HT1080 (cell line): ENCODE measurements at places on chromosomes 1 and 21.

- peak; percentile 45 for DNase-seq
These were observed 17.2 kb upstream of the ZBTB8B start for GRCh38 chr1:32447469-32448185.

- DNase-seq = no peak
These were observed 73.5 kb downstream of the CD46 start for GRCh38 chr1:207825409-207825695.

DNA sequence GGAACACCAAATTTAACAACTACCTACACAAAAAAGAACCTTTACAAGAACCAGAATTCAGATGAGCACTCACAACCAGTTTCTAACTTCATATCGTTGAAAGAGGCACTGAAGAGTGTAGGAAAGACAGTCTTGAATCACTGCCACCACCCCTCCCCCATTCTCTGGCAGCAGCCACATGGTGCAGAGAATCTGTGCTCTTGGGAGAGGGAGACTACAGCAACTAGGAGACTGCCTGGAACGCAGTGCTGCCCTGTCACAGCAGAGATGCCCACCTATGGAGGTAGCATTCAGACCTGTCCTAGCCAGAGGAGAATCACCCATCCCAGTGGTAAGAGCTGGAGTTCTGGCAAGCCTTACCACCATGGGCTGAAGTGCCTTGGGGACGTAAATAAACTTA is 7.3 kb downstream of the CCN1 start:
- no peak for DNase-seq

- peak; percentile 7 for DNase-seq
These were observed 121.8 kb downstream of the HMGB4 start for GRCh38 chr1:33985656-33986055.

DNA sequence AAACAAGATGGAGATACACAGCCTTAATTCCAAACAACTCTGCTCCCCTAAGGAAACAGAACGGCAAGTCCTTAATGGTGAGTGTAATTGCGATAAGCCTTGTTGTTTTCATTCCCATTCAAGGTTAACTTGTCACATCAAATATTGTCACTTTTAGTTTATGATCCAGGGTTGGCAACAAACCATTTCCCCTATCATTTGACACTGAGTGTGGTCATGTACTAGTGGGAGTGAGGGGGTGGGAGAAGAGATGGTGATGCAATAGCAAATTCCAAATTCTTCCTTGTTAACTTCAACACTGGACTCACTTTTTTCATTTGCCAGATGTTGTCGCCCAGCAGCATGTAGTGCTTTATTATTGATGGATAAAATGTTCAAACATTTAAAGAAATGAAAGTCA is 140.4 kb downstream of the ZNF326 start:
- no peak for DNase-seq

- DNase-seq = peak; percentile 86
These were observed 34.0 kb upstream of the NHLH2 start for GRCh38 chr1:115874904-115875303.
